Activated CD4-positive, alpha-beta T cell treated with anti-CD3 and anti-CD28 coated beads, Interleukin-2, amount 10 ng/mL, durations not matched to agents 24 days and 14 days (primary cell): ENCODE measurements at places on chromosomes 11 and 22.

- no peak for DNase-seq
Measured at GRCh38 chr11:117074119-117074518, 24.1 kb downstream of the SIK3 start.

DNA sequence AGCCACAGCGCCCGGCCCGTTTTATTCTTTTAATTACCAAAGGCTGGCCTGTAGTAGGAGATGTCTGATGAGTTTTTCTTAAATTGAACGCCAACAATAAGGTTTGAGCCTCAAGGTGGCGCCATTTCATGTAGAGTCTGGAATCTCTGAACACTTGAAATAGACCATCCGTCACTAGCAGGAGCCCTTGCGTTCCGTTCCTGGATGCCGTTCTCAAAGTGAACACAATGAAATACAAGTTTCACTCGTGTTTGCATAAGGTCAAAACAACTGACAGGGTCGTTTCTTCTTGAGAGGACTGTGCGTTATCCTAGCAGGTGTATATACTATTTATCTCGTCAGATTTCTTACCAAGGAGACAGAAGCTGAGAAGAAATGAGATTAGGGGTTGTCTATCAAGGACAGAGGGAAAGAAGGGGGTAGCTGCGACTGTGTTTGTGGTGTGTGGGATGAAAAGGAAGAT is 18.7 kb upstream of the SCGB1D1 start:
- peak; percentile 92 for DNase-seq

GRCh38 chr11:59787816-59788215 is 22.8 kb downstream of the MRPL16 start:
- no peak for DNase-seq

DNA sequence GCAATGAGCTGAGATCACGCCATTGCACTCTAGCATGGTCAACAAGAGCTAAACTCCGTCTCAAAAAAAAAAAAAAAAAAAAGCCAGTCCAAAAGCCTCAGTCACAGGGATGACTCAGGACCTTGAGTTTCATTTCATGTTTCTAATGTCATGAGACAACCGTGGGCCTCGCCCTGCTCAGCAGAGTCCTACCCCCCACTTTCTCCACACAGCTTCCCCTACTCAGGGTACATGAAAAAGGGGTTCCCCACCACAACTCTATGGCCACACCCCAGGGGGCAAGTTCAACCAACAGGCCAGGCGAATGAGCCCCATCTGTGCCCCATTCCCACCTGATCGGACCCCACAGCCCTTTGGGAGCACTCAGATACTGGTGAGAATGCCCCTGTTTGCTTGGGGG is 24.3 kb upstream of the ADA2 start:
- DNase-seq, result peak; percentile 79

DNA sequence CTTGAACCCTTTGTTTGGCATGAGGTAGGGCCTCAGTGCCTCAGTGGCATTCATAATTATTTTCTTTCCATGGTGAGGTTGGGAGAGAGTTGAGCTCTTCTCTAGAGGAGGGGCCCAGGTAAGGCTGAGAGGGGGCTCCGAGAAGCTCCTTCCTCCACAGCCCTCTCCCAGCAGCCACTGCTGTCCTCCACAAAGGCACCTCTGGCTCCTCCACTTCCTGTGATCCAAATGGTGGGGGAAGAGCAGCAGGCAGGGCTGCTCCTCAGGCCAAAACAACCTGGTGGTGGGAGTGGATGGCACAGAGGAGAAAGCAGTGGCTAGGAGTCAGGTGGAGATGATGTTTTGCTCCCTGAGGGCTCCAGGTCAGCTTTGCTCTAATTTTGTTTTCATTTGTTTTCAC is 13.3 kb downstream of the ROBO4 start:
- DNase-seq, result no peak

DNA sequence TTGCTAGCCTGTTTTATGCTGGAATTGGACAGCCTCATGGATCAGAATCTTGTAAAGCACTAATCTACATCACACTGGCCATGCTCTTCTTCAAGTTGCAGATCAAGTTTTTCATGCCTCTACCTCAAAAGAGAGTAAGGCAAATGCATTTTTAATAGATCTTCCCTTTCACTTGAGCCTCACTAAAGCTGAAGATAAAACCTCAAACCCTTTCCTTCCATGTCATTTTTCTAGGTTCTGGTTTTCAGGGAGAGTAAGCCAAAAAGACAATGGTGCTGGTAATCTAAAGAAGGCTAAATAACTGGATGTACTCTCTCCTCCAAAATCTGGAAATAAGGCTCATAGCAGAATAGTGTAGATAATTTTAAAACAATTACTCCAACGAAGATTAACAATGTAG is 28.3 kb downstream of the POU2AF1 start:
- DNase-seq, result no peak

- DNase-seq, result no peak
Measured at GRCh38 chr22:19218541-19219233, 40.2 kb upstream of the SLC25A1 start.

DNA sequence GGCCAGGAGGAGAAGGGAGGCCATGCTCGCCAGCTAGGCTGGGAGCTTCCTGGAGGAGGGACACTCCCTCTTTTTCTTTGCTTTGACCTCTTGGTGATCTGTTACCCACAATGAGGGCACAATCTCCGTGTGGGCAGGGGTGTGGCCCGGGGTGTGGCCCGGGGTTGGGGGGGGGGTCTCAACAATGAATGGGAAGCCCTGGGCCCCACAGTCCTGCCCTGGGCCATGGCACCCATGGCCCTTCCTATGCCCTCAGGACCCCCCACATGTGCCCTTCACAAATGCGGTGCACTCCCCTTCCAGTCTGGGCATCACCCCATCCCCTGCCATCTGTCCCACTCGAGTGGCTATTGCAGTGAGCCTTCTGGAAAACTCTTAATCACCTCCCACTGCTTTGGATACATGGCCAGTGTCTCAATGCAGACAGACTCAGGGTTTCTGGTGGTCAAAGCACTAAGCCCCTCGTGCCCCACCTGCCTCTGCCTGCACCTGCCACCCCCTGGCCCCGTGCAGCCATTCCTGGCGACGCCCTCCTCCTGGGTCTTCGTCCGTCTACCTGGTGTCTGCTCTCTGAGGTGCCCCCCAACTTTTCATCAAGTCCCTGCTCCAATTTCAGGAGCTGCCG is 611.3 kb downstream of the TBC1D22A start:
- no peak for DNase-seq

DNA sequence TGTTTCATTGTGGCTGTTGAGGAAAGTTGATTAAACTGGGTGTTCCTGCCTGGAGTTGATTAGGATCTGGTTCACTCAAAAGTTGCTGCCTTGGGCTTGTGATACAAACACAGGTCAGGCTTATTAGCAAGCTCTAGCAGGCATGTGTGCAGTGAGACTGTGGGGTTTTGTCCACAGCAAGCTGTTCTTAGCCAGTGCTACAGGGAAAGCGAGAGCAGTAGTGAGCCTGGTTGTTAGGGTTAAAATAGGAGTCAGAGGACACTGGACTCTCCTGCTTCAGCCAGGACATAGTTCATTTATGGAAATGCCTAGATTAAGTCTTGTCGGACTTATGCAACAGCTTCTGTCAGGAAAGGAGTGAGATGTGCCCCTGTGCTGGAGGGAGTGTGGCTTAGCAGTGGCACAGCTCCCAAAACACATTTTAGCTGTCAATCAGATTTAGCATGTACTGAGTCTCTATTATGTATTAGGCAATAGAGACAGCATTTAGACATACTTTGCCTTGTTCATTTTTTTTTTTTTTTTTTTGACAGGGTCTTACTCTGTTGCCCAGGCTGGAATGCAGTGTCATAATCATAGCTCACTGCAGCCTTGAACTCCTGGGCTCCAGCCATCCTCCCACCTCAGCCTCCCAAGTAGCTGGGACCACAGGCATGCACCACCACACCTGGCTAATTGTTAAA is 8.7 kb downstream of the SNRPD3 start:
- DNase-seq, result no peak

GRCh38 chr22:19708321-19709011 is 5.8 kb upstream of the SEPTIN5 start:
- no peak for DNase-seq

DNA sequence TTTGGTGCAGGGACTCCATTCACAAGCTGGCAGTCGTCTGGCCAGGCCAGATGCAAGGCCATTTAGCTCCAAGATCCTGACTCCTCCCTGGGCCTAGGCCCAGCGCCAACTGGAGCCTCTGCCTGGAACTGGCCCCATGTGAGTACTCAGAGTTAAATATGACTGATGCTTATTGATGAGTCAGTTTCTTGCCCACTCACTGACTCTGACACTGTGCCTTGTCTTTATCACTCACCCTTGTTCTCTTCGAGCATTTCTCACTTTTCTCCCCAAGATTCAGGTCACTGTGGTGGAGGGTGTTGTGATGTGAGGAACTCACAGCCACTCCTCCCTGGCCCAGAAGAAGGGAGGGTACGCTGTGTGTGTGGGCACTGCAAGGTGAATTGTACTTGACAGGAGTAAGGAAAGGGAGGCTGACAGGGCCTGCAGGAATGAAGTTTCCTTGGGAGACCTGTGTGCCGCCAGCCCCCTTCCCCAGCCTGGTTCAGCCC is 23.2 kb upstream of the ST3GAL4 start:
- DNase-seq, result no peak

DNA sequence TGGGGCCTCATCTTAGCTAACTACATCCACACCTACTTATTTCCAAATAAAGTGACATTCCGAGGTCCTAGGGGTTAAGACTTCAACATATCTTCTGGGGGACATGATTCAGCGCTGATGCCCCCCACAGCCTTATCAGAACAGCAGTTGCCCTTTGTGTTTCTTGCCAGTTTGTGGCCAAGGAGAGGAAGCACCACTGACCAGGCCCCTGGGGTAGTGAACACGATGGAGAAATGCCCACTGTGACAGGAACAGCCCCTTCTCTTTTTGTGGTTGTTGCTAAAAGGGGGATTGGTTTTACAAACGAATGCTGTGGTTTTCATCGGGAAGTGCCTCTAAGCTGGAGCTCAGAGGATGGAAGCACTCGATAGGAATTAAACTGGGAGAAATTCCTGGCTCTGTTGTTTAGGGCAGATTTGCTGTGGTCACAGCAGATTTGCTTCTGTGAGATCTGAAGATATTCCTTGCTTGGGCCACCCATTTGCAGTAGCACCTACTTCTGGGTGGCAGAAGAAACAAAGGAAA is 88.8 kb downstream of the ABTB2 start:
- no peak for DNase-seq

DNA sequence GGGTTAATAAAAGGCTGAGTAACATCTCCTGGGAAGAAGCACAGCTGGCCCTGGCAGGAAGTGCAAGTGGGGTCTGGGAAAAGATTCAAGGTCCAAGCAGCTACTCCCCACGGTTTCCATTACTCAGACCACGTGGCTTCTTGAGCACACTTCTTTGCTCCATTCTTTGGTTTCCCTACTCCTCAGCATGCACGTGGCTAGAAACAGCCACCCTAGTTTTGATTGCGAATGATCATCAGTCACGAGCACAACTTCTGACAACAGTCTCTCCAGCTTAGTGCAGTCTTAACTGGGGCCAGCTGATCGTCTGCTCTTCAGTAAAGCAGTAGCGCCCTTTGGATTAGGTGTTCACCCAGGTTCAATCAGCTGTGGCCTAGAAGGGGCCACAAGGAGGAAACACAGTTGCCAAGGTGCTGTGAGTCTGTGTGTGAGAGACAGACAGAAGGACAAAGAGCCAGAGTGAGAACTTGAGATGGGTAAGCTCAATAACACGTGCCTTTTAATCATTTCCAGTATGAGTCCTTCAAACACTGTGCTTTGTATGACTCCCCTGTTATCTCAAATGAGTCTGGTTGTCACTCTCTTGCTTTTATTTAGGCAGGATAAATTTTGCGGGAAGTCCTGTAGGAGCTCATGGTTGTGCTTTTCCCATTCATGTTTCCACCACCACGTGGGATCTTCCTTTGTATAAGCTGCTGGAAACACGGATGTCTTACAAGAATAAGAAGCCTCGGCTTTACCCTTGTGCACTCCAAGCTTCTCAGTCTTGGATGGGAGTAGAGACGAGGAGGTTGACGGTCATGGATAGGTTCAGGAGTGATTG is 901 bp upstream of the PARVA start:
- DNase-seq, result no peak

- DNase-seq, result no peak
Measured at GRCh38 chr11:76617553-76618265, 52.8 kb downstream of the LRRC32 start.

- no peak for DNase-seq
Measured at GRCh38 chr11:116420770-116421528, 351.8 kb downstream of the BUD13 start.

DNA sequence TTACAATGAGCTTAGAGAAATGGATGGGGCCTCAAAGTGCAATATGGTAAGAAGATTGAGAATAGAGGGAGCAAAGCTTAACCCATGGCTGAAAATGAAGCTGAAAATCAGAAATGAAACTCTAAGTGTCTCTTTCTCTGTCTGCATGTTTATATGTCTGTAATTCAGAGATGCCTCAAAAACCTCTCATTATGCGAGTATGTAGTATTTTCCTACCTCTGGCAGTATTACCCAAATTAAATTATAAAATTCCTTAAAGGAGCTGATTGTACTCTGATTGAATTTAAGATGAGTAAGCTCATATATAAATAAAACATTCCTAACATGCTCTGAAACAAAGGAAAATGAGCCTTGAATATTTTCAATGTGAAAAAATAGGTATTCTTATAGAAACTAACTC is 39.8 kb upstream of the PRSS23 start:
- no peak for DNase-seq

DNA sequence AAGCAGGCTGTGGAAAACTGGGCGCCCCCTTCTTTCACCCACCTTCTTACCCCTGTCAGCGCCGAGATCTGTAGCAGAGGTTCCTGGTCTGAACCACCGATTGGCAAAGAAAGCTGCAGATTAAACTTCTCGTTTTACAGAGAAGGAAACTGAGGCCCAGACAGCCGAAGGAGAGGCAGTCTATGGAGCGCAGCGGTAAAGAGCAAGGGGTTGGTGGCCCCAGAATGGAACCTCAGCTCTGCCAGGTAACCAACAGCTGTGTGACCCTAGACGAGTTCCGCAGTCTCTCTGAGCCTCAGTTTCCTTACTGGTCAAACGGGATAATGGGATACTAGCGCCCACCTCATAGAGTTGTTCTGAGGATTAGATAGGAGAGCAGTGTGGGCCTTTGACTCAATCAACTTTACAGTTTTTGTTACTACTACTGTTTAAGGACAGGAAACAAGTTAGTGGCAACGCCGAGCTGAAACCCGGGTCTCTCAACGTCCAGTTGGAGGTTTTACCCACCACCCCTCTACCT is 3.1 kb upstream of the WT1 start:
- no peak for DNase-seq

DNA sequence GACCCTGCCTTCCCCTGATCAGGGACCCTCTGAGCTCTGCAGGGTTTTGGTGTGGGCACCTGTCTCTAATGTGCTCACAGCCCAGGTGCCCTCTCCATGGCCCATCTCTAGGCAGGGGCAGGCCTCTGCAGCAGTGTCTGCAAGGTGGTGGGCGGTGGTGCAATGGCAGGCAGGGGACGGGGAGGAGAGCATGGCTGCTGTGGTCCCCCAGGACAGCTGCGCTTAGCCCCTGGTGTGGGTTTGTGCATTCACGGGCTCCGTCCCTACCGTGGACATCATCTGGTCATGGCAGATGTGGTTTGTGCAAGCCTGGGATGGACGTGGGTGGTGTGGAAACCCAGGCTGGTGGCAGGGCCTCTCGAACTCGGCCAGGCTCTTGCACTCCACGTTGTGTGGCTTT is 443.1 kb downstream of the TBC1D22A start:
- DNase-seq, result no peak

GRCh38 chr11:68463714-68464113 is 3.2 kb downstream of the PPP6R3 start:
- no peak for DNase-seq
